ENCODE measurements at places on chromosomes 2 and 18.

GRCh38 chr2:207530160-207531031 lies 634 bp downstream of the CREB1 start:
- H3K27me3 ChIP-seq = no peaks in the 10 kb centered on the region
- DNase-seq = peak; percentile 60
- peak overlapping the region; percentile 96 for H3K27ac ChIP-seq

DNA sequence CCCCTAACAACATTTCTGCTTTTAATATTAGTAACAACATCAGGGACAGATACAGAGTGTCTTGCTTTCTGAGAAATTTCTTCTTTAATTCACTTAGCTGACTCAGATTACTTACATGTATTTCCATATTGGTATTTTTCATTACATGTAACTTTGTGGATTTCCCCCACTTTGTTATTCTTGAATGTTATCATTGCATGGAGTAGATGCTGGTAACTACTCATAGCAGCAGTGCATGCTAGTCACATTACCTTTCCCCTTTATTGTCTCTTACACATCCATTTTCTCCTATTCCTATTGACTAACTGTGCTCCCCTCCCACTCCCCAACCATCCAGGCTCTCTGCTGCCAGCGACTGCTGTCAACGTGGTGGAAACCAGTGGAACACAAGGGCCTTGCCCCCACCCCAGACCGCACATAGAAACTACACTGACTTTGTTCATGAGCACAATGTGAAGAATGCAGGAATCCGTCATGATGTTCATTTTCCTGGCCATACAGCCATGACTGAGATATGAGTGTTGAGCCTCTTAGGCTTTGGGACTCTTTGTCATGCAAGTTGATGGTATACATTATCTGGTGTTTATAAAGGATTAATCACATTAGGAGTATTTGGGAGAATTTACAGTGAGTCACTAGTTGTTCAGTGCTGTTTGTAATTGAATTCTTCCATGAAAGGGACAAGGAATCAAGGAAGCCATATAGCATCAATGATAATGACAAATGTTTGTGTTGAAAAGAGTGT lies 91.0 kb downstream of the EPB41L5 start:
- no peak overlapping the region for H3K4me3 ChIP-seq
- no peaks in the 10 kb centered on the region for H3K27me3 ChIP-seq
- H3K4me1 ChIP-seq = no peaks in the 10 kb centered on the region

- no peaks in the 10 kb centered on the region for H3K27me3 ChIP-seq
- no peak overlapping the region for H3K4me3 ChIP-seq
- no peaks in the 10 kb centered on the region for H3K36me3 ChIP-seq
- no peak overlapping the region for H3K27ac ChIP-seq
- DNase-seq = peak; percentile 40
- H3K4me1 ChIP-seq = no peaks in the 10 kb centered on the region
Measured at GRCh38 chr18:62957885-62958472, 242.6 kb downstream of the PHLPP1 start.

DNA sequence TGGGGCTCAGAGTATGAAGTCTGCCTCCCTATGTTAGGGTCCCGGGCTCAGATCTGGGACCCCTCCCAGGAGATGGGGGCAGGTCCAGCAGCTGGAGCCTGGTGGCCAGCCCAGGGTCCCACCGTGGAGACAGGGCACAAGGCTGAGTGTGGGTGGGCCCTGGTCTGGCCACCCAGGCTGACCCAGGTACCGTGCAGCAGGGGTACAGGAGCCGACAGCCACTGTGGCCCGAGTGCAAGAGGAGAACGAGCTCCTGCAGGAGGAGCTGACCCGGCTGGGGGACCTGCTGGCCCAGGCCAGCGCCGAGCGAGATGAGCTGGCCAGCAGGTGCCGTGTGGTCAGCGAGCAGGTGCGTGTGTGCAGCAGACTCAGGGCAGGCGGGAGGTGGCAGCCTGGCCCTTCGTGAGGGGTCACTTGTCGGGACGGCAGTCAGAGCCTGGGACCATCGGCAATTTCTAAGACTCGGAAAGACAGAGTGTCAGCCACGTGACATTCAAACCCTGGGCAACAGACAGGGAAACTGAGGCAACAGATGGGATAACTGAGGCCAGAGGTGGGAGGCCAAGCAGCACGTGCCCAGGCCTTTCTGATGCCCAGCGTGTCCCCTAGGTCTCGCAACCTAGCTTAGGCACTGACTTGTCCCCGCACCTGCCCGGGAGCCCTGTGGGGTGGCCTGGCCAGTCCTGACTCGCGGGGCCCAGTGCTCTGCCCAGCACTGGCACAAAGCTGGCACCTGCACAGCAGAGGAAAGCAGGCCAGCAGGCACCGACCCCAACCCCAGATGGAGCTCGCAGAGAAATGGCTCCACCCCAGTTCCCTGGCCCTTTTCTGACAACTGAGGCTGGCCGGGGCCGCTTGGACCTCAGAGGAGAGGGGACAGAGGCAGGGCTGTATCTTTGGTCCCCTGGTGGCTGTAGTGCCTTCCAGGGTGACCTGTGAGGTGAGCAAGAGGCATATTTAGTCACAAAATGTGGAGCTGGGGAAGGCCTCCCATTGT lies 13.9 kb downstream of the CROCC2 start:
- no peak overlapping the region for H3K4me3 ChIP-seq
- no peaks in the 10 kb centered on the region for H3K27me3 ChIP-seq
- peaks cover 7% of the 10 kb centered on the region for H3K4me1 ChIP-seq

DNA sequence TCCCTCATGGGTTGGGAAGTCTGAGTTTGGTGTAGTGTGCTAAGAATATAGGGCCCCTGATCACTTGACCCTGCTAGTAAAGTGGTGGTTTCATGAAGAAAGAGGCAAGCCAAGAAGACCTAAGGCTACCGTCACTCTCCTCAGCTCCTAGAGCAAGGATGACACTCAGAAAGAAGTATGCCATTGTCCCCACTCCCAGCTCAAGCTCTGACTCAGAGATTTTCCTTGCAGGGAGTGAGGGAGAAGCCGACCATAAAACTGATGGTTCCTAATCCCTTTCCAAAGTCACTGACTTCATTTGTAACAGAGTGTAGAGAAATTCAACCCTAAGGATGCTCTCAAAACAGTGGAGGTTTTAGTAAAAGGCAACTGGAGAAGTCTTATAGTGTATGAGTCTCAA lies 80.9 kb downstream of the ICA1L start:
- H3K4me3 ChIP-seq = no peak overlapping the region
- no peak overlapping the region for H3K27ac ChIP-seq
- H3K4me1 ChIP-seq = no peaks in the 10 kb centered on the region
- no peak for DNase-seq
- H3K27me3 ChIP-seq = no peaks in the 10 kb centered on the region

DNA sequence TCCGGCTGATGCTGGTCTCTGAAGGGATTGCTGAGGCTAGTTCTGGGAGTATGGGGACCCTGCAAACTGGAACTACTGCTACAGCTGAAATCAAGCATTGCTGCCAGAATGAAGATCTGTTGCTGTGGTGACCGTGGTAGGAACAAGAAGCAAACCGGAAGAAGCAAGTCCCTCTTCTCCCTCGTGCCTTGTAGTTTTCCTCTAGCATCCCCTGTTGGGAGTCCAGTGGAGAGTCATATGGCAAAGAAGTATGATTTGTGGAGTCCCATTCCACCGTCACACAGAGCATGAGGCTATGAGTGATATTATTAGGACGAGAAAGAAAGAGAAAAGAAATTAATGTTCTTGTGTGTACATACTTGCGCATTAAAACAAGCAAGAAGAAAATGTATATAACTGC lies 138.8 kb upstream of the SP5 start:
- no peaks in the 10 kb centered on the region for H3K4me1 ChIP-seq
- no peak overlapping the region for H3K27ac ChIP-seq
- no peaks in the 10 kb centered on the region for H3K36me3 ChIP-seq

- H3K27me3 ChIP-seq = no peaks in the 10 kb centered on the region
- no peaks in the 10 kb centered on the region for H3K36me3 ChIP-seq
- DNase-seq = no peak
- no peak overlapping the region for H3K27ac ChIP-seq
- H3K4me3 ChIP-seq = no peak overlapping the region
Measured at GRCh38 chr18:33781429-33781828, 203.4 kb downstream of the ASXL3 start.

DNA sequence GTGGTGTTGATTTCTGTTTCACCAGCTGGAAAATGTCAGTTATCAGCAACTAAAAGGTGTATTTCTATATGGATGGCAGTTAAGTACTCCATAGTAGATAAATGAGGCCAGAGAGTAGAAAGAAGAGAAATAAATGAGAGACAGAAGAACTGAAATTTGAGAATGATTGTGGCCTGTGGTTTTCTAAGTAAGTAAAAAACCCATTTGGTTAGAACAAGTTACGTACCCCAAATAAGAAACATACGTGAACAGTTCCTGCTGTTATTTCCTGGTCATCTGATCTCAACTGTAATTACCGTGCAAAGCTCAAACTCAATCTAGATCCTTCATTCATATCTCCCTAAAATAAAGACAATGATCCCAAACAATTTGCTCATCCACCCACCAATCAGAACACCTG lies 181.3 kb downstream of the PID1 start:
- no peaks in the 10 kb centered on the region for H3K36me3 ChIP-seq
- H3K27ac ChIP-seq = no peak overlapping the region
- H3K4me3 ChIP-seq = no peak overlapping the region
- DNase-seq = no peak
- H3K4me1 ChIP-seq = peaks cover 11% of the 10 kb centered on the region

GRCh38 chr2:180122874-180123273 lies 115.8 kb upstream of the CWC22 start:
- no peak overlapping the region for H3K27ac ChIP-seq
- H3K36me3 ChIP-seq = no peaks in the 10 kb centered on the region
- H3K4me1 ChIP-seq = no peaks in the 10 kb centered on the region
- DNase-seq = no peak
- no peak overlapping the region for H3K4me3 ChIP-seq

GRCh38 chr2:149877913-149878312 lies 290.3 kb upstream of the MMADHC start:
- H3K36me3 ChIP-seq = no peaks in the 10 kb centered on the region
- no peaks in the 10 kb centered on the region for H3K4me1 ChIP-seq
- H3K27ac ChIP-seq = no peak overlapping the region
- no peak overlapping the region for H3K4me3 ChIP-seq
- DNase-seq = no peak

- H3K27ac ChIP-seq = no peak overlapping the region
- no peaks in the 10 kb centered on the region for H3K27me3 ChIP-seq
- H3K36me3 ChIP-seq = no peaks in the 10 kb centered on the region
Measured at GRCh38 chr2:40101131-40101575, 322.1 kb upstream of the THUMPD2 start.

DNA sequence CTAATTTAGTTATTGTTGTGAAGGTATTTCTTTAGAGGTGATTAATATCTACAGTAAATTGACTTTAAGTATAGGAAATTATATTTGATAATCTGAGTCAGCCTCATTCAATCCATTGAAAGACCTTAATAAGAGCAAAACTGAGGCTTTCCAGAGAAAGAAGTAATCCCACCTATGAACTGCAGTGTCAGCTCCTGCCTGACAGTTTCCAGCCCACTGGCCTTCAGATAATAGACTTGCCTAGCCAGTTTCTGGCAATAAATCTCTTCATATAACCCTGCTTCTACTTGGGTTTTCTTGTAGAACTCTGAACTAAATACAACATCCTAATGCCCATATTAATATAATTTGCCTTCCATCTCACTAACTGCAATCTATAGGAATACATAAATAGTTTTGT lies 437.9 kb upstream of the UBE2E3 start:
- H3K27ac ChIP-seq = no peak overlapping the region
- no peak for DNase-seq
- H3K27me3 ChIP-seq = no peaks in the 10 kb centered on the region
- H3K4me3 ChIP-seq = no peak overlapping the region

DNA sequence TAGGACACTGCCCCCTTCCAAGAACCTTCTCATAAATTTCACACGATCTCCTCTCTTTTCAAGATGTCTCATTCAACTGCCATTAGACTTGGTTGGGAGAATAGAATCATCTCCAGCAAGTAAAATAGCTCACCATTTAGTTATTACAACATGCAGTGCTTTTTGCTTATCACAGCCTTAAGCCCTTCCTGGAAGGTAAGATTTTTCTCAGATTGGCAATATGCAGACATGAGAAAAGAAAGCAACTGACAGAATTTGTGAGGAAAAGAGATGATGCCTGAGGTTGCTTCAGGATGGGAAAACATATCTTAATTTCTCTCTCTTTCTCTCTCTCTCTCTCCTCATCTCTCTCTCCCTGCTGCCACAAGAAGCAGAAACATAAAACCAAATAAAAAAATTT lies 855.1 kb upstream of the ACVR2A start:
- H3K4me1 ChIP-seq = no peaks in the 10 kb centered on the region
- no peak for DNase-seq
- no peaks in the 10 kb centered on the region for H3K36me3 ChIP-seq
- no peaks in the 10 kb centered on the region for H3K27me3 ChIP-seq
- H3K27ac ChIP-seq = no peak overlapping the region

GRCh38 chr18:79445696-79446561 lies 50.2 kb downstream of the NFATC1 start:
- H3K4me1 ChIP-seq = no peaks in the 10 kb centered on the region
- no peak for DNase-seq
- no peaks in the 10 kb centered on the region for H3K27me3 ChIP-seq
- H3K27ac ChIP-seq = no peak overlapping the region

- no peaks in the 10 kb centered on the region for H3K27me3 ChIP-seq
- H3K27ac ChIP-seq = no peak overlapping the region
- H3K4me1 ChIP-seq = no peaks in the 10 kb centered on the region
- H3K36me3 ChIP-seq = no peaks in the 10 kb centered on the region
- H3K4me3 ChIP-seq = no peak overlapping the region
Measured at GRCh38 chr18:54187372-54187771, 37.1 kb downstream of the MBD2 start.

- H3K27ac ChIP-seq = no peak overlapping the region
- no peaks in the 10 kb centered on the region for H3K36me3 ChIP-seq
- H3K4me3 ChIP-seq = no peak overlapping the region
Measured at GRCh38 chr18:52536039-52536438, 196.0 kb downstream of the DCC start.
